ENCODE measurements at places on chromosomes 3 and 15. TPM values are rescaled to one million over a fixed set of nuclear protein-coding genes. Genes with fewer than 3 reads are reported as not detected.

Gene TMCO5A
- total RNA-seq, result not detected

Gene RCN2
- total RNA-seq, result 40.5 TPM

Gene KBTBD13
- total RNA-seq, result not detected

DNA sequence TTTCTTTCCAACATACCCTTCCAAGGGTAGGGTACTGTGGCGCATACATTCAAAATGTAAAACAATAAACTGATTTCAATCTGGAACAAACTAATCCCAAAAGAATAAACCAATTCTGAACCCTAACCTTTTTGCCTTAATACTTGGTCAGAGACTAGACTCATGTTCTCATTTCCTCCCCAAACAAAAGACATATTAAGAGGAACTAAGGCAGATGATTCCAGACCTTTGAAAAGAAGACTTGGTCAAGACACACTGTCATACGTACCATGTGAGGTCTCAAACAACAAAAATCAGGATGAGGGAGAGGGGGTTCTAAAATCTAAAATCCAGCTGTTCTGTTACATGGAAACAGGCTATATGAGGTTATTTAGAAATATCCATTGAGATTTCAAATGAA is 102.1 kb downstream of the RFTN1 start:
- DNase-seq, result no peak

DNA sequence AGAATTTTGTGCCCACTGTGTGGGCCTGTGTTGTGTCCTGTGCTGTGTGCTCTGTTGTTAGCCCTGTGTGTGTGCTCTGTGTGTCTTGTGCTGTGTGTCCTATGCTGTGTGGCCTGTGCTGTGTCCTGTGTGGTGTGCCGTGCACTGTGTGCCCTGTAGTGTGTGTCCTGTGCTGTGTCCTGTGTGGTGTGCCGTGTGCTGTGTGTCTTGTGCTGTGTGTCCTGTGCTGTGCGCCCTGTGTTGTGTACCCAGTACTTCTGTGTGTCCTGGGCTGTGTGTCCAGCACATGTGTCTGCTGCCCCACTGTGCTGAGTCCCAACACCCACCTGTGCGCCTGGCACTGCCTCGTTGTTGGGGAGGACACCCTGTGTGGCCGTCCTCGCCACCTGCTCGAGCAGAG is 53.2 kb upstream of the CHRNA7 start:
- DNase-seq, result peak; percentile 42

DNA sequence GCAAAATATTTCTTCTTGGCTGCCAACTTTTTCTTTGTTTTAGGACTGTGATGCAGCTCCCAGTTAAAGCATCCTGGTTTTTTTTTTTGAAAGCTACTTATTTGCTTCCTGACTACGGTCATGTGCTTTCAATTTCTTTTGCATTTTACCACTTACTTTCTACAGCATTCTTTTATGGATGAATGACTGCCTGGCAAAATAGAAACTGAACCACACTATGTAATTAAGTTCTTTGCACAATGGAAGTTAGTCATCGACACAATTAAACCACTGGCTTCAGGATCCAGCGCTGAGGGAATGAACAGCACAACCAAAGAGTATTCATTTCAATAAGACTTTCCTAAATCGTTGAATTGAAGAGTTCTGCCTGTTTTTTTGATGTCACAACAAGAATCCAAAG is 82.2 kb upstream of the EPHA3 start:
- DNase-seq, result no peak

- DNase-seq, result no peak
These were observed 13.3 kb upstream of the HHLA2 start for GRCh38 chr3:108283006-108283405.

- DNase-seq, result no peak
These were observed 29.7 kb downstream of the BUB1B start for GRCh38 chr15:40190591-40190990.

- DNase-seq, result peak; percentile 86
These were observed 72.2 kb downstream of the SMAD6 start for GRCh38 chr15:66774001-66774814.

- no peak for DNase-seq
These were observed 41.7 kb upstream of the SMAD3 start for GRCh38 chr15:67023517-67024313.

DNA sequence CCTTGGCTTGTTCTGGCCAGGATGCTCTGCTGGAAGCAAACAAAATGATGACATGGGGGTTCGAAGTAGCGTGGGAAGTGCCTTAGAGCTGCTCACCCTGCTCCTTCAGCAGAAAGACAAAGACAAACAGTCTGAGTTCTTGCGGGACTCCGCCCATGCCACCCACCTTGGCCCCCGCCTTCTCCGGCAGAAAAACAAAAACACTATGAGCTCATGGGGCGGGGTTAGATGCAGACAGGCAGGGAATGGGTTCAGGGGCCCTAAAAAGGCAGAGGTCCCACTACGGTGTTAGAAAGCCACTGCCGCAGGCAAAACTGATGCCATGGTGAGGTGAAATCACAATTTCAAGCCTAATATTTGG is 9.7 kb upstream of the NCKIPSD start:
- no peak for DNase-seq

Measured in activated CD4-positive, alpha-beta T cell treated with anti-CD3 and anti-CD28 coated beads, Interleukin-2, amount 10 ng/mL, durations not matched to agents 24 days and 14 days (primary cell).